SK-MEL-5 (cell line): ENCODE measurements at places on chromosomes 16 and 17.

DNA sequence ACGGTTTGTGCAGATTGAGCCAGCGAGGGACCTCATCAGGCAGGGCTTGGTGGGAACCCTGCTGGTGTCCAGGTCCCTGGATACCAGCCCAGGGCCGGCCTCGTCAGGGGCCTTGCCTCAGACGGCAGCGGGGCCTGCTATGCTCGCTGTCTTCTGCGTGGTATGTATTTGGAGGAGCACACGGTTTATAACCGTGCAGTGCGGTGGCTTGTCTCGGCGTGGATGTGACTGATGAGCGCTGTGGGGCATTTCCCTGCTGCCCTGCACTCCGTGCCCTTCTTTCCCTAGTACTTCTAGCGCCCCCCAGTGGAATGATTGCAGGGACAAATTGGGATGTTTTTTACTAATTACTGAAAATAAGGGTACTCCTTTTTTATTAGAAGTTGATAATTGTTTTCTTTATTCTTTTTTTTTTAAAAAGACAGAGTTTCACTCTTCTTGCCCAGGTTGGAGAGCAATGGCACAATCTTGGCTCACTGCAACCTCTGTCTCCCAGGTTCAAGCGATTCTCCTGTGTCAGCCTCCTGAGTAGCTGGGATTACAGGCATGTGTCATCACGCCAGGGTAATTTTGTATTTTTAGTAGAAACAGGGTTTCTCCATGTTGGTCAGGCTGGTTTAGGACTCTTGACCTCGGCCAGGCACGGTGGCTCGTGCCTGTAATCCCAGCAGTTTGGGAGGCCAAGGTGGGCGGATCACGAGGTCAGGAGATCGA is 15.3 kb downstream of the TBCD start:
- peak; percentile 66 for DNase-seq

DNA sequence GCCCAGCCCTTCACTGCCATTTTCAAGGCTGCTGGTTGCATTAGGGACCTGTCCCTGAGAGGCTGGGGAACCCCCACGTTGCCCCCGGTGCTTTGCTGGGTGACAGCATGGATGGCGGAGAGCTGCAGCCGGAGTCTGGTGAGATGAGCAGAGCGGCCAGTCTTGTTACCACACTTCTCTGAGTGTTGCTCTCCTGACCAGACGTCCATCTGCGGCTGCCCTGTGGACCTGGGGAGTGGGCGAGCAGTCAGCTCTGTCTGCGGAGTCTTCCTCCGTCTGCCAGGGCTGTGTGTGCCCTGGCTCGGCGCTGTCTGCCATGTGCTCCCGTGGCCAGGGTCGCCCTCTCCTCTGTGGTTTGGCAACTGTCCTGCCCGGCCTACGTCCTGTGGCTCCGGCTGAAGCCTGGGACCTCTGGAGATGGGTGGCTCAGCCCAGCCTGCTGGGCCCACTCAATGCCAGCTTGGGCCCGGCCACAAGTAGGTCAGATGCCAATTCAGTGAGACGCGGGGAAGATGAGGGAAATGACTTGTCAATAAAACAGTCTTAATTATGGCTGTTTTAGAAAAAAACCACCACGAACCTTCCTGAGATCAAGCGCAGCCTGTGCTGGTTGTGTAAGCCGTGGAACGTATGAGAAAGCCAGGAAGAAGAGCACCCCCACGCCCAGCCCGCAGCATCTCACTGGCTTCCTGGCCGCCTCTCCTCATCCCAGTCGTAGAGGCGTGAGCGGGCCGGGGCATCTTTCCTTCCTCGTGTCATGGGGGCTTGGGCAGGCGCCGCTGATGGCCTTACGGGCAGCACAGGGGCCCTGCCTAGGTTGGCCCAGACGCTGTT is 7.9 kb downstream of the KCTD5 start:
- no peak for DNase-seq

DNA sequence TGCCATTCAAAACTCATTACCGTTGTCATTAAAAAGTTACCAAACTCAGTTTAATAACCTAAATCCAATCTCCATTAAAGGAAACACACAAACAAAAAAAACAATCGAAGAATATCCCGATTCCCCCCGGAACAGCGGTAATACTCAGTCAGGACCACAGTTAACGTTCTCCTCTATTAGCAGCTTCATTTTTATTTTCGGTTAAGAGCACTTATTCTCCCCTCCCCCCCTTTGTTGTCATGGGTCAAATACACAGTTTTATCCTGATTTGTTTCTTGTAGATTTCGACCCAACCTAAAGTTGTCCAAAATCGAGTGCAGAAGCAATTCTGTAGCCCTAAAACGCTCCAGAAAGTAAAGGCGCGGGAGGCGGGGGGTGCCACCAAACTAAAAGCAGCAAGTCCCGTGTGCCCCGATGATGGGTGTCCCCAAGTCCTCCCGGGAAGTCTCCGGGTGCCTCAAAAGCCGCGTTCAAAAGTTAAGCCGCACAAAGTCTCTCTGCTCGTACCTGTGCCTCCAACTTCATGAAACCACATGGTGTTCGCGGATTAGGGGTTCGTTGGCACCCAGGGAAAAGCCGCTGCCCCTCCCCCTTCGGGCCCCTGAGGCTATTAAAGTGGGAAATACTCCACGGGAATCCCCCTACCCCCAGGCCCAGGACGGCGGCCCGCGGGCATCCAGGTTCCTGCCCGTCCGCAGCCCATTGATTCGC is 996 bp downstream of the SUMO2 start:
- peak; percentile 41 for DNase-seq

- DNase-seq: no peak
Observed at GRCh38 chr17:55705847-55706246, 16.8 kb downstream of the TMEM100 start.

GRCh38 chr17:70132505-70132904 is 36.8 kb upstream of the KCNJ2 start:
- DNase-seq: no peak

DNA sequence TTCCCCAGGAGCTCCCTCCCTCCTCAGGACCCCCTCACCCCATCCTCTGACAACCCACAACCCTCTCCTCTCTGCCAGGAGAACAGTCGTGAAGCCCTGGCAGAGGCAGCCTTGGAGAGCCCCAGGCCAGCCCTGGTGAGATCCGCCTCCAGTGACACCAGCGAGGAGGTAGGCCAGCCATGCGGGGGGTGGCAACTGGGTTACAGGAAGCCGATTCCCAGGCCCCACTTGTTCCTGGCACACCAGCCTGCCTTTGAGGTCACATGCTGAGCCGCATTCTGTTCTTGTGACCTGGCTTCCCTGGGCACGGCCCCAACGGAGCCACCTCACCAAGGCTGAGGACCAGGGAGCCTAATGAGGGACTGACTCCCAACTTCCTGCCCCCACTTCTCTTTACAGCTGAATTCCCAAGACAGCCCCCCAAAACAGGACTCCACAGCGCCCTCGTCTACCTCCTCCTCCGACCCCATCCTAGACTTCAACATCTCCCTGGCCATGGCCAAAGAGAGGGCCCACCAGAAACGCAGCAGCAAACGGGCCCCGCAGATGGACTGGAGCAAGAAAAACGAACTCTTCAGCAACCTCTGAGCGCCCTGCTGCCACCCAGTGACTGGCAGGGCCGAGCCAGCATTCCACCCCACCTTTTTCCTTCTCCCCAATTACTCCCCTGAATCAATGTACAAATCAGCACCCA is 7.9 kb downstream of the NAT9 start:
- peak; percentile 79 for DNase-seq
